RPMI7951 (cell line): ENCODE measurements at places on chromosomes 6 and 20. TPM values are rescaled to one million over a fixed set of nuclear protein-coding genes. Genes with fewer than 3 reads are reported as not detected.

NMBR gene
- total RNA-seq: not detected in 2 replicates

- DNase-seq: no peak
Observed at GRCh38 chr6:137601471-137601870, 107.3 kb upstream of the OLIG3 start.

DNA sequence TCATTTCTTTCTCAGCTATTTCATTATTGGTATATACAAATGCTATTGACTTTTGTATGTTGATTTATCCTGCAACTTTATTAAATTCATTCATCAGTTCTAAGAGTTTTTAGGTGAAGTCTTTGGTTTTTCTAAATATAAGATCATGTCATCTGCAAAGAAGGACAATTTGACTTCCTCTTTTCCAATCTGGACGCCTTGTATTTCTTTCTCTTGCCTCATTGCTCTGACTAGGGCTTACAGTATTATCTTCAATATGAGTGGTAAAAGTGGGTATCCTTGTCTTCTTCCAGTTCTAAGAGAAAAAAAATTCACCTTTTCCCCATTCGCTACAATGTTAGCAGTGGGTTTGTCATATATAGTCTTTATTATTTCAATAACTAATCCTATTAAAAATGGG is 38.0 kb downstream of the KIF16B start:
- no peak for DNase-seq

DNA sequence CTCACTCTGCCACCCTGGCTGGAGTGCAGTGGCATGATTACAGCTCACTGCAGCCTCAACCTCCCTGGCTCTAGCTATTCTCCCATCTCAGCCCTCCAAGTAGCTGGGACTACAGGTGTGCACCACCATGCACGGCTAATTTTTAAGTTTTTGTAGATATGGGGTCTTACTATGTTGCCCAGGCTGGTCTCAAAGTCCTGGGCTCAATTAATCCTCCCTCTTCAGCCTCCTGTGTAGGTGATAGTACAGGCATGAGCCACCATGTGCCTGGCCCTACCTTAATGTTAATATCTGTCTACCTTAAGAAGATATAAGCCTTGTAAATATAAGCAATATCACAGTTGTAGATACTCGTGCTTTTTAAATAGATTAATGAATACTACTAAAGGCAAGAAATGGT is 16.7 kb downstream of the EEF1A1 start:
- DNase-seq: no peak

- DNase-seq: peak; percentile 9
Observed at GRCh38 chr6:116695401-116695800, 14.4 kb downstream of the KPNA5 start.

GRCh38 chr6:127031511-127031910 is 87.0 kb upstream of the RSPO3 start:
- peak; percentile 58 for DNase-seq

- DNase-seq: peak; percentile 43
Observed at GRCh38 chr6:7085911-7086310, 21.9 kb upstream of the RREB1 start.

- DNase-seq: no peak
Observed at GRCh38 chr20:61105395-61105794, 146.7 kb upstream of the CDH4 start.
